Stimulated activated CD4-positive, alpha-beta T cell treated with anti-CD3 and anti-CD28 coated beads, Interleukin-12 subunit alpha, Interleukin-12 subunit beta, amount 100 ng/mL, for 48 hours (primary cell): ENCODE measurements at places on chromosomes 7 and 10.

DNA sequence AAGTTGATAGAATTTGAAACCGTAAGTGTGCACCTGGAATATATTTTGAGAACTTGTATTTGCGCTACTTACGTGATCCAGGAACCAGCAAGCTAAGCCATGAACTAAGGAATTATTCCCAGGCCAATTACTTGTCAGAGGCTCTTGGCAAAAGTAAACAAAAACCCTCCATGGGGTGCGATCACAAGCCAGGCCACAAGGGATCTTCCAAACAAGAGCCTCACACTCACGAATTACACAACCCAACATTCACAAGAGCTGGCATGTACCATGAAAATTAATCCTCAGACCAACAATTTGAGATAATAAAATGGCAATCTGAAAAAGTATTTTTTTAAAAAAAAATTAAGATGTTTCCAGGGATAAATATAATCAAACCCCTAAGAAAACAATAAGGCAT is 467.0 kb upstream of the AKR1E2 start:
- DNase-seq, result no peak

DNA sequence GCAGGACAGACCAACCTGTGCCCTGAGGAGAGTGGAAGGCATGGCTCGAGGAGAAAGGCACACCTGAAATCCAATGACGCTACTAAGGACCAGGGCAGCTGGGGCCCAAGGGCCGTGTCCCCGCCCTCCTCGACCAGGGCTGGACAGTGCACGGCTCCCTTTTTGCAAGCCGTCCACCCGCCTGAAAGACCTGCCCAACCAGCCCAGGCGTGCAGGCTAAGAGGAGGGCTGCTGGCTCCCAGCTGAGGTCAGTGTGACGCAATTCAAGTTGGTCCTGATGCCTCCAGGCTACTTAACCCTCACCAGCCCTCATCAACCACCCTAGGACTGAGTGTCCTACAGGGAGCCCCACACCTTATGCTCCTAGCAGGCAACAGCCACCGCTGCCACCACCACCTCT is 69.3 kb downstream of the DLG5 start:
- DNase-seq, result no peak

- DNase-seq, result no peak
Measured at GRCh38 chr7:124460056-124460450, 305.5 kb downstream of the GPR37 start.

- no peak for DNase-seq
Measured at GRCh38 chr10:92381543-92381954, 90.6 kb downstream of the MARCHF5 start.

DNA sequence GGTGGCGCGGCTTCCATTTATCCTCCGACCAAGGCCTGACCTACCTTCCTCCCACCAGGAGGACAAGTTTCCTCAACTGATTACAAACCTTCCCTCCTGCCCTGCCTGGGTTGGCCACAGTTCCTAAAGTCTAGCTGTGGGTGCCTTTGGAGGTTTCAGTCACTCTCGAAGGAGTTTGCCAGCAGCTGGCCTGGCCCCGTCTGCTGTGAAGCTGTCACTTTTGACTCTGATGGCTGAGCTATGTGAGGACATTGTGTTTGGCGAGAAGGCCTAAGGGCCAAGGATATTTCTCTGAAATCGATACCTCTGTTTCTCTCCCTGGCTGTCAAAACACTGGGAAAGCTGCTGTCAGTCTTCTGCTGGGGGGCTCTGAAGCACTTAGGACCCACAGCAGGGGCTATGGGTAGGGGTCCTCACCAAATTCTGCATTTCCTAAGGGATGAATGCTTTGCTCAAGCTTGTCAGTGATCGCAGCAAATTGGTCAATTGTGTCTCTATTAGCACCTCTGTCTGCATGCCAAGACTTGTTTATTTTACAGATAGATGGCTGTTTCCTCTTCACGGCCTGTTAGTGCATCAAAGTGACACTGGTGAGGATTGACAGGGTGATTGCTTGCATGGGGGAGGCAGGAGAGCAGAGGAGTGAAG is 31.9 kb upstream of the SAMD8 start:
- DNase-seq, result no peak

GRCh38 chr7:45162943-45163691 is 5.5 kb downstream of the RAMP3 start:
- no peak for DNase-seq

DNA sequence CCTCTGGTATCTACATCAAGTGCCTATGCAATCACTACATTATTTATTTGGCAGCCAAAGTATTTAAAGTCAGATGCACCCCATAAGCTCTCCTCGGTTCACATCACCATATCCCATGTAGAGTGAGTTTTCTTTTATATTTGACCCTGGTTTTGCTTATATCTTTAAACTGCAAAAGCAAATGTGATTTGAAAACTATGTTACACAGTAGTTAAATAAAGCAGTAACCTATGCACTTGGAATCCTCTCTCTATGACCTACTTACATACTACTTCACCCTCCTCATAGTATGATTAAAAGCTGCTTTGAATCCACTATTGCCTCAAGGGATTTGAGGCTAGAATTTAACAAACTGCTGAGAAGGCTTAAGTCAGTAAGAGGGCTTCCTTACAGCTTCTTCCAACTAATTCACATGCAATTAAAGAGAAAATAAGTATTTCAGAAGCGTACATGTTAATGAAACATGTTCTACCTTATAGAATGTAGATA is 2.2 kb upstream of the CELF2 start:
- DNase-seq, result no peak

- no peak for DNase-seq
Measured at GRCh38 chr7:22601003-22601402, 101.0 kb upstream of the STEAP1B start.

- DNase-seq, result no peak
Measured at GRCh38 chr10:114686013-114686412, 27.9 kb upstream of the ABLIM1 start.

DNA sequence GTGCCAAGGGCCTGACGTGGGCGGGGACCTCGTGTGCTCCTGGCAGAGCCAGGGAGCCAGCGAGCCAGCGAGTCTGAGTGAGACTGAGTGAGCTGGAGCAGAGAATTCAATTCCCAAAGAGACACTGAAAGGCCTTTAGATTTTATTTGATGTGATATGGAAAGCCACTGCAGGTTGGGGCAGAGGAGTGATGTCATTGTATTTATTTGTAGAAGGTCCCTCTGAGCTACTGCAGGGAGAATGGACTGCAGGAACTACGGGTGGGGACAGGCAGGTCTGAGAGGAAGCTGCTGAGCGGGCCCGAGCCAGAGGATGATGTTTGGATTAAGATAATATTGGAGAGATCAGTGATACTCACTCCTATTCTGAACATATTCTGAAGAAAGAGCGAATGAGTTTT is 445.8 kb upstream of the ANKRD30A start:
- DNase-seq, result no peak

GRCh38 chr10:16184096-16184597 is 252.7 kb upstream of the PTER start:
- no peak for DNase-seq

DNA sequence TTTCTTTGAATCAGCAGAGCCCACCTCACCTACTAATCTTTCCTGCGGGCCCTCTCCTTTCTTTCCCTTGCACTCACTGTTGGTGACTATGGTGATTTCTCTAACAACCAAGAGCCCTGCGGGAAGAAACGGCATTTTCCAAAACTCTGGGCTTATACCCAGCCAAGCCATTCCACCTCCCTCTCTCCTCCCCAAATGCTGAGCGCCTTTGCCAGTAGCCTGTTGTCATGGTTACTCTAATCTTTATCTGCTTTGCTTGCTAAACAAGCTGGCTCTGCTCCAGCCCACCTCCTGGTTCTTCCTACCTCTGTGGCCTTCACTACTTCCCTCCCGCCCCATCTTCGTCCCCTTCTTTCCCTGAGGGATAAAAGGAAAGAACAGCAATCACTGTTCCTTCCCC is 86.7 kb downstream of the DGKI start:
- no peak for DNase-seq

- DNase-seq, result no peak
Measured at GRCh38 chr10:72228318-72228751, 12.3 kb upstream of the ASCC1 start.

DNA sequence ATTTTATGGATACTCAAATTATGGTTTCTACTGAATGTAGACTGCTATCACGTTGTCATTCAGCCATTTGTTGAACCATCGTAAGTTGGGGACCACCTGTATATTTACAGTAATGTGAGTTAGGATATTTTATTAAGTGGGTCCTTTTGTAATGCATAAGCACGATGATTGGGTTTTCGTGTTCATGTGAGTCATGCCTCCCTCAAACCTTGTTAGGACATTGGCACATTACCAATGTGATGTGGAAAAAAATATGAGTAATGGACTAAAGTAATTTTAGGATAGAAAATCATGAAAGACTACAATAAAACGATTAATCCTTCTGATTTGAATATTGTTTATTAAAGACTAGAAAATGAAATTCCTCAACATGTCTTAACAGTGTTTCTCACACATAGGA is 8.7 kb downstream of the SMC3 start:
- DNase-seq, result no peak

- no peak for DNase-seq
Measured at GRCh38 chr10:24505759-24506158, 217.9 kb downstream of the ARHGAP21 start.

DNA sequence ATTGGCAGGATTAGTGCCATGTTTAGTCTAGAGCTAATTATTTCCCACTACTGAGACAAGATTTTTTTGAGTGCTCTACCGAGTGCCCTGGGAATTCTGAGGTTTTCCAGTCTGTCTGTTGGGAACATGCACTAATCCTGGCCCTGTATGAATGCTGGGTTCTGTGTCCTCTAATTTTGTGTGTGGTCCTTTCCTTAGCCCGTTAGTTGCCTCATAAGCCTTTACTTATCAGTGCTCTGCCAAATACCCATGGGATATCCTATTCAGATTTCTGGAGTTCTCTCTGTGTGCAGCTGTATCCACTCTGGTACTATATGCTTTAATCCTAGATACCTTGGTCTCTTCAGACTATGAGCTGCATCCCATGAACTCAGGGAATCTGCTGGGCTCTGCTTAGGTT is 13.1 kb downstream of the CSGALNACT2 start:
- no peak for DNase-seq

- DNase-seq, result no peak
Measured at GRCh38 chr7:149325248-149325647, 63.3 kb downstream of the ZNF783 start.

DNA sequence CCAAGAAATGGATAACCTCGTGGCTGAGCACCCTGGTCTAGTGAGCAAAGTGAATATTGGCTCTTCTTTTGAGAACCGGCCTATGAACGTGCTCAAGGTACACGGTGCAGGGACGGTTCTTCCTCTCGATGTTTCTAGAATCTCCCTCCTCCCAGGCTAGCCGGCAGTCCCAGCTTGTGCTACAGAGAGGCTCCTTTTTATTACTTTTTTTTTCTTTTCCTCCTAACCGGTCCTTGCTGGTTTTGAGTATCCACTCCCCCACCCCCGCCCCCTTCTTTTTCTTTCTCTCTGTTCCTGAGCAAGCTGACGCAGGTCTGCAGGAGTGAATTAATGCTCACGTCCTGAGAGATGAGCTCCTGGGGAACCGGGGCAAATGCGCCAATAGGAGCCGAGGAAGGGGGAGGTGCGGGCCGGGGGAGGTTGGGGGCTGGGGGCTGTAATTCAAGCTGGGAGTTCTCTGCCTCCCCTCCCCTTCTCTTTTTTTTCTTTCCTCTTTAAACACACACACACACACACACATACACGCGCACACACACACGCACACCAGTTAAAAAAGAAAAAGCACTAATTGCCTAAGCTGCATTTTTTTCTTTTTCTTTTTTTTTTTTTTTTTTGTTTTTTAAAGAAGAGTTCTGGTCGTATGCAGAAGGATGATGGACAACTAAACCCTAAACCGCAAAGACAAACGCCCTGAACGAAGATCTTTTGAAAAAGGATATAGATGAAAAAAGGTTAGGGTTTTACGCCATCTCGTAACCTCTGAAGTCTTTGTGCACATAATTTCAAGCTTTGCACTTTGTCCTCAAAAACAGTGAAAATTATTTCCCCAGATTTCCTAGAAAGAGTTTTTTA is 6.6 kb downstream of the CPA2 start:
- DNase-seq, result no peak

- no peak for DNase-seq
Measured at GRCh38 chr7:123615344-123615743, 13.7 kb downstream of the ASB15 start.

GRCh38 chr10:50419756-50420155 is 168.4 kb upstream of the ASAH2 start:
- DNase-seq, result no peak

GRCh38 chr10:33155720-33156638 is 178.5 kb downstream of the NRP1 start:
- DNase-seq, result no peak

DNA sequence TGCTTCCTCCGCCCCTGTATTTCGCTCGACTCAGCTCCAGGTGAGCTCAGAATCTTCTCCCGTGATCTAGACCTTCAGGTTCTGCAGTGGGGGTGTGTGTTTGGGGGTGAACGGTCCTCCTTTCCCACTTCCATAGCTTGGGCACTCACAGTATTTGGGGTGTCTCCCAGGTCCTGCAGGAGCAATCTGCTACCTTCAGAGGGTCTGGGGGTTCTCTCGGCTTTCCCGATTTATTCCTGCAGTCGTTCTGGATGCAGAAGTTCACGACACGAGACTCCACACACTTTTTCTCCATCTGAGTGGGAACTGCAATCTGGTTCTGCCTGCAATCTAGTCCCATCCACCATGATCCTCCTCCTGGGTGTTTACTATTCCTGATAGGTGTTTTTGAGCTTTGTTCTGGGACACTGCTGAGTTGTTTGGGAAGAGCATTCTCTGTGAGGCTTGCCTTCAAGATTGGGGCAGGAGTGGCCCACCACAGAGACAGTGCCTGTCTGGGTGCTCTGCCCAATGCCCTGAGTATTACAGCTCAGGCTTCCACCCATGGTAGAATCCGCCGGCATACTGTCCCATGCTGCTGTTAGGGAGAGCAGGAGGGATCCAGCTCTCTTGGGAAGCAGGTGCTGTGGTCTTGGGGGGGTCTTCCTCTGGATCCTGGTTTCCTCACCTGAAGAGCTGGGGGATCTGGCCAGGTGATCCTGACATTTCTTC is 29.8 kb downstream of the JAKMIP3 start:
- DNase-seq, result no peak

- DNase-seq, result no peak
Measured at GRCh38 chr10:13642293-13642692, 55.5 kb downstream of the PRPF18 start.

GRCh38 chr10:87085537-87085936 is 9.1 kb downstream of the GLUD1 start:
- DNase-seq, result no peak

DNA sequence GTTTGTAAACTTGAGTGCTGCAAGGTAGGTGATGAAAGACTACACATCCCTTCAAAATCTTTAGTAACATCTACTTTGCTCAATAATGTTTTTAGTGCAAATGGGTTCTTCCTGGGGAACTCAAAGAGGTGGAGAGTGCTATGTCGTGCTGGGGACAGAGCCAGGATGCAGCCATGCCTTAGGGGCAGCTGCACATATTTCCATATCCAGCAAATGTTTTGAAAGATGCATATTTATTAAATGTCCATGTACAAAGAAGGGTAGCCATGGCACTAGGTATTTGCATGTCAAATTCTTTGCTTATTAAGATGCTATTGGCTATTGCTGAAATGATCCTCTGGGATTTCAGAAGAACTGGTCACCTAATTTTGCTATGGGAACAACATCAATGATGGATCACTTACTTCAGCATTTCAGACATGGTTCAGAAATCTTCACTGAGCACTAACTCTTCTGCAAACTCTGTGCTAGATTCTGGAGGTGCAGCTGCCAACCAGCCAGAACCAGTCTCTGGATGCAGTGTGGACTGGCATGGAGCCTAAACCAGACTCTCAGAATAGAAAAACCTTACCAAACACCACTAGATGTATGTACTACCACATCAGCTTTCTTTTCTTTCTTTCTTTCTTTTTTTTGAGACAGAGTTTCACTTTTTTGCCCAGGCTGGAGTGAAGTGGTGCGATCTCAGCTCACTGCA is 31.7 kb upstream of the DNMBP start:
- no peak for DNase-seq

- DNase-seq, result no peak
Measured at GRCh38 chr10:115093286-115093775, at the start of gene ATRNL1. TSS of gene ATRNL1 (plus strand) at chr10:115093365. CDS start at chr10:115093751, 386 bp downstream.
